ENCODE measurements at places on chromosomes 12 and 14.
A peak's percentile ranks its signal among the peaks of the same experiment; 100 is the strongest.

DNA sequence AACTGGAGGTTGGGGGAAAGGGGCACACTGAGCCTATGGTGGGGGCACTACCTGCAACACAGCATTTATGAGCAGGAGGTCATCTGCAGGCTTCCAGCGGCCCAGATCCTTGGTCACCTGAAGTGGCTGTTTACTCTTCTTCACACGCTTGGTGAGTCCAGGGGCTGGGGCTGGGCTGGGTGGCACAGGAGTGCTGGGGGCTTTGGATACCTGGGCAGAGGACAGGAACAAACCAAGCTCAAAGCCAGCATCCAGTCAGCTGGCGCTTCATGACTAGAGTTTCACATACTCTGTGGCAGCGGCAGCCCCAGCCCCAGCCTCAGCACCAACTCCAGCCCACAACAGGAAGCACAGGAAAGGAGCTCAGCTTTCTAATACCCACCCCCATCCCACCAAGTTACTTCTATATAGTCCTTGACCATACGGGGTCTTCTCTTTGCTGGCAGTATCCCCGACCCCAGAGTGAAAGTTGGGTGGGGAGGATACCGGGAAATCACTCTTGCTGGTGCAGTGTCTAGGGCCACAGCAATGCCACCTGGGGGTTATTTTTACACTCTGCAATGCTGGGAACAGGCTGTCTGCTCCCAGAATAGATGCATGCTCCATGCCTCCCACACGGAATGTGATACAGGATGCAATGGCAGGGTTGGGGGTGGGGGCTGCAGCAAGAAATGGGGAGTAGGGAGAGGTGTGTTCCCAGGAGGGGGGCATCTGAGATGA lies 3.1 kb downstream of the MCRS1 start:
- DNase-seq: no peak

DNA sequence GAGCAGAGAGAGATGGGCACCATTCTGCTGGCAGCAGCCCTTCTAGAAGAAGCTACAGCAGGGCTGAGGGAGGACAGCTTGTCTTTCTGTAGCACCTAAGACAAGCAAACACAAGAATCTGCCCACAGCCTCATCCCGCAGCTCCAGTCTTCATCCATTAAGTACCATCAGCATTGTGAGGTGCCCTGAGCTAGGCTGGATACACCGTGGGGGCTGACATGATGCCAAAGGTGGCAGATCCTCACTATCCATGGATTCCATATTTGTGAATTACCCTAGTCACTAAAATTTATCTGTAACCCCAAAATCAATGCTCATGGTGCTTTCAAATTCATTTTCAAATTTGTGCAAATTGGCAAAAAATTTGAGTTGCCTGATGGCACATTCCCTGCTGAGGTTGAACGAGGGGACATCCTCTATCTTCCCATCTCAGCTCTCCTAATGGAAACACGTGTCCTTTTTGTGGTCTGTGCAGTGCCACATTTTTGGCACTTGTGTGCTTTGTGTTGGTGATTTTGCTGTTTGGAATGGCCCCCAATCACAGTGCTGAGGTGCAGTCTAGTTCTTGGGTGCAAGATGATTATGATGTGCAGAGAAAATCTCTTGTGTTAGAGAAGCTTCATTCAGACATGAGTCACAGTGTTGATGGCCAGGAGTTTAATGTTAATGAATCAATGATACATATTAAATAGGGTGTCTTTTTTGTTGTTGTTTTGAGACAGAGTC lies 7.0 kb downstream of the PITPNM2 start:
- DNase-seq: no peak

GRCh38 chr14:76131071-76131965 lies 20.4 kb upstream of the GPATCH2L start:
- no peak for DNase-seq

GRCh38 chr12:52132754-52133161 lies 53.3 kb downstream of the SMIM41 start:
- no peak for DNase-seq

- DNase-seq: no peak
These were observed 104.0 kb downstream of the NCOR2 start for GRCh38 chr12:124463341-124463921.

- no peak for DNase-seq
These were observed 12.4 kb upstream of the P2RX7 start for GRCh38 chr12:121120323-121120722.

DNA sequence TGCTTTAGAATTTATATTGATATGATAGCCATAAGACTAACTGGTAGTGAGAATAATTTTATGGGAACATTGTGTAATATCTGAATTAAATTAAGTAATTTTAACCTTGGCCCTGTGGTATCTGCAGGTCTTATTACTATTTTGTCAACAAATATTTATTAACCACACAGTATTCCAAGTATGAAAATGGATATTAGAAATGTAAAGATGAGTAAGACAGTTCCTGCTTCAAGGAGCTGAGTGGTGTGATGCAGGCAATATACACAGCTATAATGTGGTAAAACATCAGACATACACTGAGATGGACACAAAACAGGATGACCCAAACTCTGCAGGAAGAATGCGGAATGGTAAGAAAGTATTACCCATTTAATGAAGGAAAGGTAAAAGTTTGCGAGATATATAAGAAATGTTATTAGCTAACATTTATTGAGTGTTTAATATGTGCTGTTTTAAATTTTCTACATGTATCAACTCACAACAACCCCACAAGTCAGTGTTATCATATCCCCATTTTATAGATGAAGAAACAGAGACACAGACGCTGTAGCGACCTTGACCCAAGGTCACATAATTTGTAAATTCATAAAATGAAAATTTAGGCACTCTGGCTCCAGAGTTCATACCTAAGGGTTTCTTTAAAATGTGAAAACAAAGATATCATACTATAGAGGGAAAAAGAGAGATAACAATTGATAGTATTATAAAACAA lies 12.7 kb downstream of the ABCD2 start:
- DNase-seq: no peak

DNA sequence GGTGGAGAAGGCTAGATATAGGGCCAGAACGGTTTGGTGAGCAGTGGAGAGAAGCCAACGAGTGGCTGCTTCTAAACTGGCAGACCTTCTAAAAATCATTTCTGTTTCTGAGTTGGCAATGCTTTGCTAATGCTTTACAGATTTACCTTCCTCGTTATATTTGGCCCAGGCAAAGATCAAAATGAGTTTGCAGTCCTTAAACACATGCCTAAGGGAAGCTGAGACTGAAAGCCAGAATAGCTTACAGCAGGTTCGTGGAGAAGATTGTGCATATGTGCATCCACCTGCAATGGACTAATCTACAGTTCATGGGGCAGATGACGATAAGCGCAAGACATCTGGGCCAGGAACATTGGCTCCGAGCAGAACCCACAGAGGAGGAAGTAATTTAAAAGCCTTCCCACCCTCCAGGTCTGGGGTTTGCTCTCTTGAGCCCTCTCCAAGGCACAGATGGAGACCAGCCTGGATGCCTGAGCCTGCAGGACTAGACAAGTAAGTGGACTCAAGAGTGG lies 99.4 kb downstream of the NINJ2 start:
- DNase-seq: no peak

DNA sequence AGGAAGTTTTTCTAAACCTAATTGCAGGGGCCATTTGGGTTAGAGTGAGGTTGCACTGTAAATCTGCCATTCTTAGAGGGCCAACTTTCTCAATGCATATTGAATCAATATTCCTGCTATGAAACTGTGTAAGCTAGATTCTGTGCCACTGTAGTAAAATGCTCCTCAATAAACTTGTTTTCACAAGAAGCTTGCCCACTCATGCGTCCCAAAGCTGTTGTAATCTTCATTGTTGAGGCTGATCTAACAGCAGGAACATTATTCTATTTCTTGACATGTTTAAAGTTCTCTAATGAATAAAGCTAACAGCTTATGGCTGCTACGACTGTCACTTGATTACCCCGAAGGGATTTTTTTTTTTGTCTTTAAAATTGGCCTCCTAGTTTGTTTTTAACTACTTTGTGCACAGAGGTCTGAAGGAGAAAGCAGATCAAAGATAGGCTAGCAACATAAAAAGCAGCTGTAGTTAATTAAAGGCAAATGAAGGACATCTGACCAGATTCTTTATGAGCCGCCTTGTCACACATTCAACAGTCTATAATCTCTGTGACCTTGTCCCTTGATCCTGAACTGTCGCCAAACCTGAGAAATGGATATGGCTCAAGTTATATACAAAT lies 243.7 kb downstream of the PAX9 start:
- DNase-seq: no peak

DNA sequence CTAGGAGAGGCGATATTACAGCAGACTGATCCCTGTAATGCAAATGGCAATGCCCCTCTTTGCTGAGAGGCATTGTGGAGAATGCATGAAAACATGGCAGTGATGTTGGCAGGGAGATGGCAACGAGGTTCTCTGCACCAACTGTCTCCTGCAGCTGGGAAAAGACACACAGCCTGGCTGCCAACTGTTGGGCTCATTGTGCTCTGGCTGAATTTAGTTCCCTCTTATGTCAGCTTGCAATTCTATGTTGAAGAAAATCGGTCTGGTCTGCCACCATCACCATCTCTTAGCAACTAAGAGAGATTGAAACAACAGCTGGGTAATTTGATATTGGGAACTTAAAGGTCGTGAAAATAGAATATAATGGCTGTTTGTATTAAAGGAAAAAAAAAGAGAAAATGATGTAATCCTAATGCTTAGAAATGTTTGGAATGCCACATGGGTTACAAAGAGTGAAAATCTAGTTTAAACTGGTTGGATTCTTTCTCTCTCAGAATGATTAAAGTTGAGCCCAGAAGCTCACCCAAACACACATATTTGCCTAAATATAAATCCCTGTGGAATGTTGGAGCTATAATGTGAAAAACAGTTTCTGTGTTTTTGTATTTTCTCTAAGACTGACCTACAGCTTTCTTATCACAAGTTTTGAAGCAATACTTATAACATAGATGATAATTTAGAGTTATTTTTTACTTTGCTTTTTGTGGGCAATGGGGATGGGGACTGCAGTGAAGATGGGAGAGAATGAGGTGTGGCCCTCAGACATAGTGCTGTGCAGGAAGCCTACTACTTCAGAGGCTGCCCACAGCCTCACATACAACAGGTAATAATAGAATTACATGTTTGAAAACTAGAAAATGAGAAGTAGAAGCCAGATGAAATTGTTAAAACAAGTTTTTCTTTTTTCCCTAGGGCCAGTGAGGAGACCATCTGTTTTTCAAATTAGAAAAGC lies 143.7 kb downstream of the AKAP6 start:
- DNase-seq: peak; percentile 55

- DNase-seq: no peak
These were observed 249.2 kb upstream of the BTG1 start for GRCh38 chr12:92394895-92395294.

DNA sequence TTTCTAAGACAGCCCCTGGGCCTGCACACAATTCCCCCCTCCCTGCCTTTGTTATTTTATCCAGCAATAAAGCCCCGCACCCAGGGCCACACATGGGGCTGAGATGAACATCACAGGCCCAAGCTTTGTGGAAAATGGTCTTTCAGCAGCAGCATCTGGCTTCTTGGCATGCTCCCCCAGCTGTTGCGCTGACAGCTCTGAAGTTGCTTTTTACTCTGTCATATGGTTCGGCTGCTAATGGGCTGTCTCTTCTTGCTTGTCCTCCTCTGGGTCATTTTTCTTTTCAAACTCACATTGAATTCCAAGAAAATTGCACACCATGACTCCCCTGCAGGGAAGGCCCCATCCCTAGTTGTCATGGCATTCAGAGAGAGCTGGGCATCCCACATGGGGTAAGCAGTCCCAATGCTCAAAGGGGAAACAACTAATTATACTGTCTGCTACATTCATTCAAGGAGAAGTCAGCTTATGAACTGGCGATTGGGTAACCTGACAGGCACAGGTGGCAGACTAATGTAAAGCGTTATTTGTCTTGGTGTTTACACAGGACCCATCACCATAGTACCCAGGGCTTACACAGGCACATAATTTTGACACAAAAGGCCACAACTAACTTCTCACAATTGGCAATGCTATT lies 74.0 kb upstream of the CDKN3 start:
- DNase-seq: no peak

DNA sequence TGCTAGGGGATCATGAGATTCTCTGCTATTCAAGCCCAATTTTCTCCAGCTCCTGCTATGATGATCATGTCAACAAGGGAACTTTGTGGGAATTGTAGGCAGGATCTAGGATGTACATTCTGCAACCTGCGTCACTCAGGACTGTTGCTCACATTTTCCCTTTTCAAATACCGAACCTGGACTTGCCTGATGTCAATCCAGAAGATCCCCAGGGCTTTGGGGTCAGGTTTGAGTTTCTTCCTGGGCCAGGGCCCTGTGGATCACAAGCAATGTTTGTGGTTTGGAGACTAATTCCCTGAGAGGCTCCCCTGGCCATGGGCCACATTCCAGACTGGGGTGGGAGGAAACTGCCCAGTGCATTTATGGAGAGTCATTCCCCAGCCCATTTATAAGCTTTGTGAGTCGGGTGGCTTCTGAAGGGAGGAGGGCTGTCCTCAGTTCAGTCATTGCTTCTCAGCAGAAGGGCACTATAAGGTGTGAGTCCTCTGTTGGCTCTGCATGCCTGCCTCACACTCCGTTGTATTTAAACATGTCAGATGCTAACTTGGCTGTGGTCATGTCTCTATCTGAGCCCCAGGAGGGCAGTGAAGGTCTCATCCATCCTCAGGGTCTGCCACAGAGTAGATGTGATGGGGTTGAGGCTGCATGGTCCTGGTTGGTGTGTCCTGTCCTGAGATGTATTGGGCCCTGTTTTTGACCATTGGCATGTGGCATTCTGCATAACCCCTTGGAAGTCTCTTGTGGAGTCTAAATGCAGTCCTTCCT lies 6.5 kb downstream of the KRT86 start:
- DNase-seq: peak; percentile 95

- peak; percentile 84 for DNase-seq
These were observed 13.4 kb downstream of the TNFAIP2 start for GRCh38 chr14:103136388-103137271.

DNA sequence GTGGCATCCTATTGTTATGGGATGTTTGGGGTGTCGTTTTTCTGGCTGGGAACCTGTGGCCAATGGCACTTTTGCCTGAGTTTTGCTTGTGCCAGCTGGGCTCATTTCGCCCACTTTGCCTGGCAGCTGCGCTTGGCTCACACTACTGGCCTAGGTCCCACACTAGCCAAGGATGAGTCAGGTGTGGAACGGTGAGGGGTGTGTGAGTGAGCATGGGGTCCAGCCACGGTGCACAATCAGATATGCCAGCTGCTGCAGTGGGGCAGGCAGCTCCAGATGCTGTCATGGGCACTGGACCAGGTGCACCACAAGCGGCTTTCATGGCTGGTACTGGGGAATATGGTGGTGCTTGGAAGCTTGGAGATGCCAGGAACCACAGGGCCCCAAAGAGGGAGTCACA lies 21.5 kb downstream of the TRHDE start:
- DNase-seq: no peak

GRCh38 chr12:39972119-39972518 lies 133.8 kb downstream of the SLC2A13 start:
- peak; percentile 11 for DNase-seq

- DNase-seq: peak; percentile 94
These were observed at the start of gene TEAD4 for GRCh38 chr12:2959192-2959504. TSS of gene TEAD4 (plus strand) at chr12:2959397.

GRCh38 chr12:124520907-124521306 lies 46.5 kb downstream of the NCOR2 start:
- DNase-seq: no peak

- no peak for DNase-seq
These were observed 198.4 kb downstream of the PPM1H start for GRCh38 chr12:62736596-62736995.
